ENCODE measurements at places on chromosomes 6 and 20.

- DNase-seq: no peak
Observed at GRCh38 chr6:132728616-132729015, 14.8 kb upstream of the VNN1 start.

DNA sequence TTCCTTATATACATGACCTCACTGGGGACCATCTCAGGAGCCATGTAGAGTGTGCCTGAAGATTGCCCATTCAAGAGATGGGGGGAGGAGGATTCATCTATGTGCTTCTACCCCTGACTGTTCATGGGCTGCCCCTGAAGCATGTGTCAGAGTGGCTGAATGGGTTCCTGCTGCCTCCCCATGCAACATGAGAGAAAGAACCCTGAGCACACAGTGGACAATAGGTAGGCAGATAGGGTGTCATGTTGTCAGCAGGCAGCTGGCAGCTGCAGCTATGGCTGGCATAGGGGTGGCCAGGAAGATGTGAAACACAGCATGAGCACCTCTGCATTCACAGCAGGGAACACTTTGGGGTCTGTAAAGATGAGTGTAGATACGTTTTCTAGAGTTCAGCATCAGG, 208.4 kb upstream of the CNR1 start:
- DNase-seq: no peak

GRCh38 chr6:17004269-17004668, 97.6 kb upstream of the STMND1 start:
- no peak for DNase-seq

DNA sequence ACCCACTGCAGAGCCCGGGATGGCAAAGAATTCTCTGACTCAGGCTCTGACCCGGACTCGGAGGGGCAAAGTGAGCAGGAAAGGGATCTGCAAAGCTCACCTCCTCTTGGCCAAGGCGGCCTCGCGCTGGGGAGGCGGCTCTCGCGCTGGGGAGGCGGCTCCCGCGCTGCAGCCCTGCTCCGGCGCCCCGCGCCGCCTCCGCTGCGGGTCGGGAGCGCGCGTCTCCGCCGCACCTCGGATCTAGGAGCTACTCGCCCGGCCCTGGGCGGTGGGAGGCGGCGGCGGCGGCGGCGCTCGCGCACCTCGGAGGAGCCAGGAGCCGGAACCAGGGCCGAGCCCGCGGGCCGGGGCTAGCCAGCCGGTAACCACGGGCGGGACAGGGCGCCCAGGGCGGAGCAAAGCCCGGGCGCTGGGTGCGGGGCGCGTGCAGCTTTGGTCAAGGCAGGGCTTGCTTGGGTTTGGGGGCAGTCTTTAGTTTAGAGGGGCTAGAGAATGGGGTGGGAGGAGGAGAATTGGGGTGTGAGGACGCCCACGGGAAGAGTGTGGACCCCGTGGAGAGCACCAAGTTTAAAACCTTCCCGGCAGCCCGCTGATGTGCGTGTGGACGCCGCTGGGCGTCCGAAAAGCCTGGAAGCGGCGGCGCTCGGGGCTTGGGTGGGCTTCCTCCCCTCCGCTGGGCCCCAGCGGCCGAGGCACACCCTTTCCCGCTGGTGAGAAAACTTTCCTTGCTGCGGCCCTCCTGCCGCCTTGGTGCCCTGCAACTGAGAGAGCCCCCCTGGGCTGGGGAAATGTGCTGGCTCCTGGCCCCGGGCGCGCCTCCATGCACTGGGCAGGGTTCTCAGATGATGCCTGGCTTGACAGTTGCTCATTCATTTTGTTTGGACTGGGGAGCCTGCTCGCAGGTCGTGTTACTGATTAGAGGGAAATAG, at the start of gene MRAP2:
MRAP2 (plus strand) TSS at position 250 of the 929 bp plus-strand sequence. CDS start 21,547 bp downstream, outside the sequence.
- DNase-seq: no peak

DNA sequence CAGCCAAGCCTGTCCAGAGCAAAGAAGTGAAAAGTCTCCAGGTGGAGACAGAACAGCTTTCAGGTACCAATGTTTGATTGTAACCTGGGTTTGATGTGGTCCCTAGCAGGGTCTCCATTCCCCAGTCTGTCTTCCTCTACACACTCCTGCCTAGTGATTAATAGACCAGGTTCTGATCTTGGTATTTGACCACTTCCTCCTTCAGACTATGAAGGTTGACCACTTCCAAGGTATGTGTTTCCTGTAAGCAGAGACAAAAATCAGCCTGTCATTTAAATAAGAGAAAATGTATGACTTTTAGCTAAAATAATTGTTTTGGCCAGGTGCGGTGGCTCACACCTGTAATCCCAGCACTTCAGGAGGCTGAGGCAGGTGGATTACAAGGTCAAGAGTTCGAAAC, 41.8 kb upstream of the TOP1 start:
- no peak for DNase-seq

DNA sequence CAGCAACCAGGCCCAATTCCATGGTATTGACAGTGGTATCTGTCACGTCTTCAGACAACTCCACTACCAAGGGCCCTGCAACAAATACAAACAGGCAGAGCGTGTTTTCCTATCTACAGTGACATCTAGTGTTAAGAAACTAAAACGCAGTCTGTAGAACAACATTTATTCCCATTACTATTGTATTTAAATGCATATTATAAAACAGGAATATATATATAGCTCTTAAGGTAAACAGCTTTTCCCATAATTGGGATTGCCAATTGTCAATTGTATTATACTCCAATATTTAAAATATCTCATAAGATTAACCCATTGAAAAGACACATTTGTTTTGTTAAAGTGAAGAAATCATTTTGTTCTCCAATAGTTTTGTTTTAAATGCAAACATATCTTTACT, 97.2 kb downstream of the KIF16B start:
- no peak for DNase-seq

DNA sequence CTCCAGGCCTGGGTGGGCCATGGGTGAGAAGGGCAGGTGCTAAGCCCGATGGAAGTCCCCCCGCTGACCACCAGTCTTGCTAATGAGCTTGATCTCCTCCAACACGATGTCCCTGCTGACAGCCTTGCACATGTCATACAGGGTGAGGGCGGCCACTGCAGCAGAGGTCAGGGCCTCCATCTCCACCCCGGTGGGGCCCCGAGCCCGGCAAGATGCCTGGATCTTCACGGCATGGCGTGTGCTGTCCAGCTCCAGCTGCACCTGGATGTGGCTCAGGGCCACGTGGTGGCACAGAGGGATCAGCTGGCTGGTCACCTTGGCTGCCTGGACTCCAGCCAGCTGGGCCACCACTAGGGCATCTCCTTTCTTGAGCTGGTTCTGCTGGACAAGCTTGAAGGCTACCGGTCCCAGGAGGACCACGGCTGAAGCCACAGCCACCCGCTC, 27.9 kb downstream of the MOCS1 start:
- no peak for DNase-seq

GRCh38 chr6:91132461-91132860, 545.6 kb upstream of the MAP3K7 start:
- DNase-seq: no peak

GRCh38 chr6:28929887-28930620, 6.3 kb upstream of the TRIM27 start:
- no peak for DNase-seq

DNA sequence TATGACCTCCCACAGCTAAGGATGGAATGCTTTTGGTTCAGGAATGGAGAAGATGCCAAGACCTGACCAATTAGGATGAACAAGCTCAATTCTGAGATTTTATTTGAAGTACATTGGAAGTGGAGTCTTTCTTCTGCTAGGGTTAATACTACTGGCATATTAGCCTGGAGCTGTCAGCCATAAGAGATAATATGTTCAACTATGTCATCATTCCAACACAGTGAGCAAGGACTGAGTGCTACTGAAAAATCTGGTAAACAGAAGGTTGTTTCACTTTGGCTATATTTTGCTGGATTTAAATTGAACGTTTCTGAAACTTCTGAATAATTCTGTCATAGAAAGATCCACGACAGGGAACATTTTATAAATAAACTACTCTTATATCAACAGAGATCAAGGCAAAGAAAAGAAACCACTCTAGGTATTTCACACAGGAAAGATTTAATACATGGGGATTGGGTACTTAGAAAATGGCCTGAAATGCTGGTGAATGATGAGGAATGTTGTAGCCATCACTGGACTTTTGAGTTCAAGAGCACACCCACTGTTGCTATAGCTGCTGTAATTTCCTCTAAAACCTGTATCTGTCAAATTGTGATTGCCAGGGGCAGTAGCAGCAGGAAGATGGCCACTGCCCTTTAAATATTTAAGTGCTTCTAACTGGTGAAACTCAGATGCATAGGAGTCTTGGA, 200.5 kb downstream of the PLCB4 start:
- no peak for DNase-seq

DNA sequence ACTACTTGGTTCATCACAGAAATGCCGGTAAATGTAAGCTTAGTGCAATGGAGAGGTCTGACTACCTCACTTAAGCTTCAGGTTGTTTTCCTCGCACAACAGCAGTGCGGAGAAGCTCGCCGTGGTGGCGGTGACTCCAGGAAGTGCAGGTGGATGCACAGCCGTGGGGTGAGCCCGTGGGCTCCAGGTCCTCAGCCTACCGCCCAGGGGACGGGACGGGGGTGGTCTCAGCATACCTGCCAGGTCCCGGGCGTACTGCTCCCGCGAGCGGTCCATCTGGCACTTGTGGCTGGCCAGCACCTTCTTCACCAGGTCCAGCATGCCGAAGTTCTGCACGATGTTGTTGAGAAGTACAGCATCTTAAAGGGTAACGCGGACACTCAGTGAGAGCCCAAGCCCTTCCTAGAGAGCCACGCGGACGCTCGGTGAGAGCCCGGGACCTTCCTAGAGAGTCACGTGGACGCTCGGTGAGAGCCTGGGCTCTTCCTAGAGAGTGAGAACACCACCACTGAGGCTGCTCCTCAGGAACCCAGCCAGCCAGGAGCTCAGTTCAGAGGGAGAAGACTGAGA, 17.8 kb upstream of the HELZ2 start:
- no peak for DNase-seq

GRCh38 chr6:285030-285771, 7.1 kb upstream of the DUSP22 start:
- no peak for DNase-seq

GRCh38 chr6:149169761-149170511, 147.6 kb upstream of the TAB2 start:
- DNase-seq: no peak

DNA sequence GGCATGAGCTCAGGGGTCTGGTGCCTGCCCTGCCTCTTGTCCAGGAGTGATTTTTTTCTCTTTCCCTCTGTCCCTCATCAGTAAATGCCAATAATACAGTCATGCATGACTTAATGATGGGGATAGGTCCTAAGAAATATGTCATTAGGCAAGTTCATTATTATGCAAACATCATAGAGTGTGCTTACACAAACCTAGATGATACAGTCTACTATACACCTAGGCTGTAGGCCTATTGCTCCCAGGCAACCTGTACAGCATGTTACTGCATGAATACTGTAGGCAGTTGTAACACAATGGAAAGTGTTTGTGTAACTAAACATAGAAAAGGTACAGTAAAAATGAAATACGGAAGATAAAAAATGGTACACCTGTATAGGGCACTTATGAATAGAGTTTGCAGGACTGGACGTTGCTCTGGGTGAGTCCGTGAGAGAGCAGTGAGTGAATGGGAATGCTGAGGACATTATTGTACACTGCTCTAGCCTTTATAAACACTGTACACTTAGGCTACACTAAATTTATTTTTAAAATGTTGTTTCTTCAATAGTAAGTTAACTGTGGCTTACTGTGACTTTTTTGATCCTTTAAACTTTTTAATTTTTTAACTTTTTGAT, 22.1 kb downstream of the PBOV1 start:
- no peak for DNase-seq

DNA sequence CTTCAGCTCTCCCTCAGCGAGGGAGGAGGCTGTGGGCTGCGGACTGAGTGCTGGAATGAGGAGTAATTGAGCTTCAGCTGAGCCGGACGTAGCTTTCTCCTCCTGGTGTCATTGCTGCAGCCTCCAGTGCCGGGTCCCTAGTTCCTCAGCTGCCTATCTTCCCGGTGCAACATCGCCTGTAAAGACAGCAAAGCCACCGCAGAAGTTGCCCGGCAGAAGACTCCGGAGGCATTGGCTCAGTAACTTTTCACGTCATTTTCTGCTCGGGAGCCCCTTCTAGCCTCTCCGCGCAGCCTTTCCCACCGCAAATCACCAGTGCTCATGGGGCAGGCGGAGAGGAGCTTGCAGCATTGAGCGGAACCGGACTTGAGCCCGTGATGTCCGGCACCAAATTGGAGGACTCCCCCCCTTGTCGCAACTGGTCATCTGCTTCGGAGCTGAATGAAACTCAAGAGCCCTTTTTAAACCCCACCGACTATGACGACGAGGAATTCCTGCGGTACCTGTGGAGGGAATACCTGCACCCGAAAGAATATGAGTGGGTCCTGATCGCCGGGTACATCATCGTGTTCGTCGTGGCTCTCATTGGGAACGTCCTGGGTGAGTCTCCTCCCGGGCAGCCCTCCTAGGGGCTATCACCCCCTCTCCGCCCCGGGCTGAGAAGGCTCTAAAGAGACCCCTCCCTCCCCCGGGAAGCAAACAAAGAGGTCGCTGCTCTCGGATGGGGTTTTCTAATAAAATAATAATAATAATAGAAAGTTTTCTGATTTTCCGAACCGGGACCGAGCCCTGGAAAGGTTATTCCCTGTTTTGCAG, at the start of gene HCRTR2:
HCRTR2 (plus strand) TSS at position 305 of the 816 bp plus-strand sequence; CDS start at position 378, 73 bp downstream.
- DNase-seq: no peak

- DNase-seq: no peak
Observed at GRCh38 chr6:18415671-18416340, 28.7 kb downstream of the RNF144B start.

GRCh38 chr20:40961176-40961575, 67.4 kb upstream of the TOP1 start:
- DNase-seq: no peak

GRCh38 chr6:120805276-120805675, 529.0 kb downstream of the TBC1D32 start:
- DNase-seq: no peak

- DNase-seq: no peak
Observed at GRCh38 chr6:147126618-147127022, 77.6 kb upstream of the STXBP5 start.

DNA sequence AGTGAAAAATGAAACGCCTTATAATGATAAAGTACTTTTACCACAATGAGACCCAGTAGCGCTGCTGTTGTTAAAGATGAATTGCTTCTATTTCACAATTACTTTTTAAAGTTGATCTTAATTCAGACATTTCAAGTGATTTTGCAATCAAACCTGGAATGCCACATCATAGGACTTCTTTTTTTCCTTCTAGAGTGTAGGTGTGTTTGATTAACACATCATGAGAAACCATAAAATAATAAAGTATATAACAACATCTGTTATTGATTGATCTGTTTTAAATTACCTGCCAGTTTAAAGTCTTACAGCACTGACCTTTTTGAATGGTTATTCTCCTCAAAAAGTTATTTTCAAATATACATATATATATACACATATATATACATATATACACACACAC, 38.6 kb downstream of the HEBP2 start:
- no peak for DNase-seq

Data from activated CD4-positive, CD25-positive, alpha-beta regulatory T cell treated with anti-CD3 and anti-CD28 coated beads, Interleukin-2, amount 50 U/mL, for 16 hours (primary cell).